Right ventricle myocardium inferior (tissue), 1 donor: ENCODE measurements at places on chromosomes 1 and 21. TPM values are rescaled to one million over a fixed set of nuclear protein-coding genes. Genes with fewer than 3 reads are reported as not detected.

CFHR4 gene
- not detected for total RNA-seq

FRRS1 gene
- total RNA-seq, result 2.8 TPM

OR2L3 gene
- not detected for total RNA-seq

TNFSF18 gene
- not detected for total RNA-seq

BCL2L15 gene
- total RNA-seq, result not detected

ZC3H12A gene
- 4.3 TPM for total RNA-seq

TNNI3K gene
- 83.9 TPM for total RNA-seq

SERINC2 gene
- total RNA-seq, result 1.7 TPM

DCST1 gene
- not detected for total RNA-seq

SPATA45 gene
- total RNA-seq, result not detected

C8B gene
- not detected for total RNA-seq

TMEM50A gene
- total RNA-seq, result 70.5 TPM

ITLN2 gene
- total RNA-seq, result not detected

RGS1 gene
- total RNA-seq, result 0.32 TPM

GRCh38 chr1:3432306-3432705 is 22.2 kb upstream of the ARHGEF16 start:
- peak; percentile 50 for DNase-seq

DNA sequence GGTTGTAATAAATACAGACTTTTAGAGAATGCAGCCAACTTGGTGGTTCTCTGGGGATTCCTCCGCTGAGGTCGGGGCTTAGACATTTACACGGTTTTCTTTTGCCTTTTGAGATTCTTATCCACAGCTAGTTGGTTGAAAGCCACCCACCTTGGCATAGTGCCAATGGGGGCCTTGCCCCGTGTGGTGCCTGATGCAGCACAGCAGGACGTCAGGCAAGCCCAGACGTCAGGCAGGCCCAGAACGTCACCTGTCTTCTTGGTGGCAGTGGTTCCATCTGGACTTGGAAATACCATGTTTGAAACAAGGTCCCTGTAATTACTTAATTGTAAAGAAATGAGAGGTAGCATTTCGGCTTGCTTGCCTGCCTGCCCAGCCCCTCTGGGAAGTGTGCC is 78.5 kb downstream of the GALNT2 start:
- no peak for DNase-seq

- DNase-seq, result no peak
Observed at GRCh38 chr21:26460621-26461020, 112.5 kb downstream of the CYYR1 start.

DNA sequence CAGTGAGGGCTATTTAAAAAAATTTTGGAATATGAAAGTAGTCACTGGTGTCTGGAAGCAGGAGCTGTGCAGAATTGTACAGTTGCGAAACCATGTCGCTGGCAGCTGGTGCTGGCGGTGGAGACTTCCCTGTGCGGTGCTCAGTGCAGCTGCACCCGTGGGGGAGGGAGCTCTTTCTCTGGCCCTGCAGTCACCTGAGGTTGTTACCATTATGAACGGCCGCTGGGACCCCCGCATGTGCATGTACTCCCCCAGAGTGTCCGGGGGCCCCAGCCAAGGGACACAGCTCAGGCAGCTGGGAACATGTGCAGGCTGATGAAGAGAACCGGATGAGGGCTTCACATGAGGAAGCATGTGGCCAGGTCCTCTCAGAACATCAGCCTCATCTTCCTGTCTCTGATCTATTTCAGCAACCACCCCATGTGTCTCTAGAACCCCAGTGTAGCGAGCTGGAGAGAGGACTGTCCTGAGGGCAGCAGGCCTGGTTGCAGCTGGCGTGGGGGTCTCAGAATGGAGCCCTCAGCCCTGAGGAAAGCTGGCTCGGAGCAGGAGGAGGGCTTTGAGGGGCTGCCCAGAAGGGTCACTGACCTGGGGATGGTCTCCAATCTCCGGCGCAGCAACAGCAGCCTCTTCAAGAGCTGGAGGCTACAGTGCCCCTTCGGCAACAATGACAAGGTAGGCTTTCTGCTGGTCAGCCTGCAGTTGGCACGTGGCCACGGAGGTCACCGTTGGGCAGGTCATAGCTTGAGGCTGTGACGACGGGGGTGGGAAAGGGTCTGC is at the start of gene TRPM2:
TSS of gene TRPM2 (plus strand) at position 431 of the 780 bp plus-strand sequence. CDS start at position 511, 80 bp downstream.
- DNase-seq, result peak; percentile 91

DNA sequence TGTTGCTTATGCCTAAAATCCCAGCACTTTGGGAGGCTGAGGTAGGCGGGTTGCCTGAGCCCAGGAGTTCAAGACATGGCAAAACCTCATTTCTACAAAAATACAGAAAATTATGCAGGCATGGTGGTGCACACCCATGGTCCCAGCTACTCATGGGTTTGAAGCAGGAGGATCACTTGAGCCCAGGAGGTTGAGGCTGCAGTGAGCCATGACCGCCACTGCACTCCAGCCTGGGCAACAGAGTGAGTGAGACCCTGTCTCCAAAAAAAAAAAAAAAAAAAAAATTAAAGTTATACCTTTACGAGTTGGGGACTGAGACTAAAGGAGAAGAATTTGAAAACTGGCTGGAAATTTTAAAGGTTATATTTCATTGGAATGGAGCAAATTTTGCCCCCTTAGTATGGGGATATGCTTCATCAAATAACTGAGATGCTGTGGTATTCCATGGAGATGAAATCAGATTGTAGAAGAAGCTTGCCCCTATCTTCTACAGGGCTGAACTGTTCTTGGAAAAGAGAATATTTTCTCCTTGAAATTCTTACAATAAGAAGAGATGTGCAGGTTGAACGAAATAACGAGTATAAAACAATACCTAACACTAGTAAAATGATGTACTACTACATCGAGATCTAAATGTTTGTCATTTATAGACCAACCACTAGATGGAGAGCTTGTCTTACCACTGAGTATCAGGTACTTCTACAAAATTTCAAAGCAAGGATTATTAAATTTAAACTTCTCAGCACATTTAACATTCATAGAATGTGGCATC is 34.9 kb upstream of the SCYL3 start:
- DNase-seq, result no peak

DNA sequence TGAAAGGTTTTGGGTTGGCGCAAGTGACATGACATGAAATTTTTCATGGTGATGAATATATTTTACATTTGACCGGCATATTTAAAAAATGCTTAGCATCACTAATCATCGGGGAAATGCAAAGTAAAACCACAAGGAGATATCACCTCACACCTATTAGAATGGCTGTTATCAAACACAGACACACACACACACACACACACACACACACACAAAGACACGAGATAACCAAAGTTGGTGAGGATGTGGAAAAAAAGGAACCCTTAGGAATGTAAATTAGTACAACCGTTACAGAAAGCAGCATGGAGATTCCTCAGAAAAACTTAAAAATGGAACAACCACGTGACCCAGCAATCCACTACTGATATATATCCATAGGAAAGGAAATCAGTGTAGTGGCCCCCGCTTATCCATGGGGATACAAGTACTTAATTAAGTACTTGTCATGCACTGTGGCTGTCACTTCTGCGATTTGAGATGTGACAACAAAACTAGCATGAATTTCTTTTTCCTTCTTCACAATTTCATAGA is 15.9 kb upstream of the PRELP start:
- no peak for DNase-seq

DNA sequence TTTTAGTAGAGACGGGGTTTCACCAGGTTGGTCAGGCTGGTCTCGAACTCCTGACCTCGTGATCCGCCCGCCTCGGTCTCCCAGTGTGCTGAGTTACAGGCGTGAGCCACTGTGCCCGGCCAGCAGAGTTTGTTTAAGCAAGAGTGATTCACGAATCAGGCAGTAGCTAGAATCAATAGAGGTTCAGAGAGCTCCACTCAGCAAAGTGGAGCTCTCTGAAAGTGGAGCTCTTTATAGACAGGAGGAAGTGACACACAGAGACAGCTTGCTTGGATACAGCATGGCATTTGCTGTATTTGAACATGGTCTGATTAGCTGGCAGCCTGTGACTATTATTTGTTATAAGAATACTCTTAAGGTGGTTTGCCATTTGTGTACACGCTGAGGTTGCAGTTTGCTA is 27.1 kb upstream of the CD34 start:
- no peak for DNase-seq

GRCh38 chr1:22874785-22875184 is 97.9 kb downstream of the LACTBL1 start:
- no peak for DNase-seq

- DNase-seq, result no peak
Observed at GRCh38 chr1:75132242-75132811, 1.9 kb upstream of the LHX8 start.

- no peak for DNase-seq
Observed at GRCh38 chr21:45175326-45176095, 101.1 kb downstream of the ADARB1 start.

GRCh38 chr21:34936883-34937563 is 112.1 kb downstream of the RUNX1 start:
- DNase-seq, result no peak

GRCh38 chr1:110816945-110817344 is 56.0 kb upstream of the CD53 start:
- no peak for DNase-seq

DNA sequence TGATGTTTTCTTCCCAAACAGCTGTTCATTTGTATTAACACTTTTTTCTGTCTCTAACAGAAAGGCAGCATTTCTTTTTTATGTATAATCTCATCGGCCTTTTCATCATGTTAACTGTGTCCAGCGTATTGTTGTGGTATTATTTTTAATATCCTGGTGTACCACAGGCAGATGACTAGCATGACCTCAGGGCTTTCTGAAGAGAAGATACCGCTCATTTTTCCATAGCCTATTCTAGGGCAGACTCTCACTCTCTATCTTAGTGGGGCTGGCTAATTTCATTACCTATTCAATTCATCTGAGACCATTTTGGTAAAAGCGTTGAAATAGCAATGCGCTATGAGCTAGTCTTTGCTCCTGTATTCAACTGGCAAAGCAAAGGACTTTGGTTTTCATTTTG is 209.9 kb downstream of the SDCCAG8 start:
- DNase-seq, result no peak

DNA sequence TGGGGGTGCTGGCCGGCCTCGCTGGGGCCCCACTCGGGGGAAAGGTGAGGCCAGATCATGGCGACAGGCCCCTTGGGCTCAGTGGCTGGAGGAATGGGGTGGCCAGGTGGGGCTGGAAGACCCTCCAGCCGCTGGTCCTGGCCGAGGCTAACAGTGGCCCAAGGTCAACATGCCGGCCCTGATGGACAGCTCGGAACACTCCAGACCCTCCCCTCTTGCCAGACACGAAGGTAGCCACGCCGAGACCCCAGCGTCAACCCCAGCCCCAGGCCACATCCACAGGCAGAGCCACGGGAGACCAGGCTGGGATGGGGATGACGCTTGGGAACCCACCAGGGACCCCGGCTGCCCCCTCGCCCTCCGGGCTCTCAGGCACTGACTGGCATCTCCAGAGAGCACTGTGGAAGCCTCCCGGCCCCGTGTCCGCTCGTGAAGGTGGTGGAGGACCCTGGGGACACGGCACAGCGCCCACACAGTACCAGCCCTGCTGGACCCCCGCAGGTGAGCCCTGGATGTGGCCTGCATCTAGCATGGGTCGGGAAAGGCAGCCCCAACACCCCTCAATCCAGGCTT is 905 bp upstream of the C1QTNF12 start:
- no peak for DNase-seq

- DNase-seq, result no peak
Observed at GRCh38 chr21:18340387-18340942, 63.1 kb downstream of the TMPRSS15 start.

DNA sequence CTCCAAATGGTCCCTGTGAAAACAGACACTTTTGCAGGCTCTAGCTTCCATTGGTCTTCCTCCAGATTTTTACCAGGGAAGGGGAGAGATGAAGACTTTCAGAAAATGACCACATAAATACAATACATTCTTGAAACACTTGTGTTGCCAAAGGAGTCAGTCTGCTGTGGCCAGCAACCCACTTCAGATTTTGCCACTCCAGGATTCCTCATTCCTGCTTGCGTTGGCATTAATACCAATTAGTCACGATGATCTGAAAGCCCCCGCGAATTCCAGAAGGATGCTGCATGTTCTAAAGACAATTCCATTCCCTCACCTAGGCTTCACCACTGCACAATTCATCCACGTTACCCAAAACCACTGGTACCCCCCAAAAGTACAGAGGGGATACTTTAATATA is 7.9 kb upstream of the BACE2 start:
- DNase-seq, result no peak

- peak; percentile 83 for DNase-seq
Observed at GRCh38 chr1:205543351-205544301, 39.2 kb downstream of the CDK18 start.

DNA sequence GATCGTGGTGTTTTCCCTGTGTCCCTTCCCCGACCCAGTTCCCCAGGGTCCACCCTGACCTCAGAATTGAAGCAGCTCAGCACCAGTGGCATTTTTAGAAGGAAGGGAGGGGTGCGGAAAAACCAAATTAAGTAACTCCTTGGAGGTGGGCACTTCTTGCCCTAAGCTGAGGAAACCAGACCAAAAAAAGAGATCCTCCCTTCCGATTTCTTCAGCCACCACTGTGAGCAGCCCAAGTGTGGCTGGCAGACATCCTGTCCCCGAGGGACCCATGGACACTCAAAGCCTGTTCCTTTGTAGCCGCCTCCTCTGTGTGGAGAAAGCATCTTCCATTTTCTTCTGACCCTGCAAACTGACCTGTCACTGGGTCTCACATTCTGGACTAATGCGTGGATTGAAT is 31.3 kb downstream of the KIRREL1 start:
- no peak for DNase-seq

DNA sequence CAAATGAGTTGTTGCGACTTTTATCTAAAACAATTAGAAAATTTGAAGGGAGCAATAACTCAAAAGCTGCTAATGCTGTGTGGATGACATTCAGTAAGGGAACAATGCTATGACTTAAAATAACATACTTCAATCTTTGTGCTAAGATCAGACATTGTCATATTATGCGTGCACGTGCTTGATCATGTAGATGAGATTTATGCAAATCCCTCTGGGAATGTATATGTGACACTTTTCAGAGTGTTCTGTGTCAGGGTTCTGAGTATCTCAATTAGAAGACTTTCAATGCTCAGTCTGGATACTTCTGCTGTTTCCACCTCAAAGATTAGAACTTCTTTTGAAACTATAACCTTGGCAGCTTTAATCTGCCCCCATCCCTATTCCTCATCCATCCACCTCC is 18.6 kb upstream of the POU2F1 start:
- DNase-seq, result no peak

DNA sequence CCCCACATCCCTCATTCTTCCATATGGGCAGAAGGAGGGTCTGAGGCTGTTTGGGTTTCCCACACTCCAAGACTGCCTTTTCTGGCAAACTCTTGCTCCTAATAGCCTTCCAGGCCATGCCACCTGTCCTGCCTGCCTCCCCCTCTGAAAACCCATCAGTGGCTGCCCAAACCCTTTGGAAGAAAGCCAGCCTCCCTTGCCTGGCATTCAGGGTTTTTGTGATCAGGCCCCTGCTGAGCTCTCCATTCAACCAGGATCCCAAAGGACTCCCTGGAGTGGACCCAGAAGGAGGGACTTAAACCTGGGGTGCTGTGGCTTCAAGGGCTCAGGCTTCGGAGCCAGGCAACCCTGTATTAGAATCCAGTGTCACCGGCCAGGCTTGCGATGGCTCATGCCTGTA is 4.2 kb upstream of the GUCA2A start:
- DNase-seq, result no peak

GRCh38 chr1:228109962-228110488 is 926 bp upstream of the MRPL55 start:
- DNase-seq, result no peak
